ENCODE measurements at places on chromosomes 13 and 19.

DNA sequence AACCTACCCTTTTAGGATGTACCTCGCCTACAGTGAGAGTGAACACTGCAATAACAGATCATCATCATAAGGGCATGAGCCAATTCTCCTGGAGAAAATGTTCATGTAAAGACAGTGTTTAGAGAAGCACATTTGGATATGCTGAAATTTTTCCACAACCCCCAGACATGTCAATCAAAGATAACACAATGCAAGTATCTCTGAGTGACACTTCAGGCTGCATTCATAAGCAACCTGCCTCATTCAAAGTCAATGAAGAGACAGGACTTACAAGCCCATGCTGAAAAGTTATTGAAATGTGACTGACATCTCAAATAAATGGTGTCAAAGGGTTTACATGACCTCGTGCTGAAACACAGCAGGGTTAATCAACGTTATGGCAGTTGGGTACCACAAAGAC lies 102.0 kb downstream of the PCDH9 start:
- no peak for DNase-seq

DNA sequence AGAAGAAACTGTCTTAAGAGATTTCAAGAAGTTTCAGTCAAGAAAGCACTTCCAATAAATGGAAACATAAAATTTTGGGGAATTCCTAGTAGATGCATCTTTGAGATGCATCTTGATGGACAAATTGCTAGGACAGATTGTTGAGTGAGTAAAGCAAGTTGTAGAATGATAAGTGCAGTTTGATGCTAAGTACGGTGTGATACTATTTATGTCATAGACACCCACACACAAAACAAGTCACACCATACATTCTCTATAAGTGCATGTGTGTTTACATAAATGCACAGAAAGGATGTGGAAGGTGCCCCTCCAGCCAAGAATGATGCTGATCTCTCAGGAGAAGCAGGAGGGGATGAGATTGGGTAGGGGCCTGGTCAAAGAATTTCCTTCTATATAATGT lies 375.7 kb downstream of the FOXO1 start:
- DNase-seq: no peak

DNA sequence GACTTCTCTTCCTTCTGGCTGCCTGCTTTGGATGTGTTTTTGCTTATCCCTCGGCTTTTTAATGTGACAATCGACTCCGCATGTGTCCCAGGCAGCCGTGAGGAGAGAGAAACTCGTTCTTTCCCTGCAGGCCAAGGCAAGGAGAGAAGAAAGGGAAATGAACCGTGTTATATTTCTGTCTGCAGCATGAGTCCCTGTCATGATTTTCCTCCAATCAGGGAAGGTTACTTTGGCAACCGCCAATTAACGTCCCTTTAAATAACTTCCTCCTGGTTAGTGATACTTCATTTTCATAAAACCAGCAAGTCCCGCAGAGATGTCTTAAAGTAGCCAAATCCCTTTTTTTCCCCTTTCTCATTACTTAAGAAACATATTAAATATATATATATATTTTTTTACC lies 42.6 kb downstream of the RFC3 start:
- DNase-seq: no peak

DNA sequence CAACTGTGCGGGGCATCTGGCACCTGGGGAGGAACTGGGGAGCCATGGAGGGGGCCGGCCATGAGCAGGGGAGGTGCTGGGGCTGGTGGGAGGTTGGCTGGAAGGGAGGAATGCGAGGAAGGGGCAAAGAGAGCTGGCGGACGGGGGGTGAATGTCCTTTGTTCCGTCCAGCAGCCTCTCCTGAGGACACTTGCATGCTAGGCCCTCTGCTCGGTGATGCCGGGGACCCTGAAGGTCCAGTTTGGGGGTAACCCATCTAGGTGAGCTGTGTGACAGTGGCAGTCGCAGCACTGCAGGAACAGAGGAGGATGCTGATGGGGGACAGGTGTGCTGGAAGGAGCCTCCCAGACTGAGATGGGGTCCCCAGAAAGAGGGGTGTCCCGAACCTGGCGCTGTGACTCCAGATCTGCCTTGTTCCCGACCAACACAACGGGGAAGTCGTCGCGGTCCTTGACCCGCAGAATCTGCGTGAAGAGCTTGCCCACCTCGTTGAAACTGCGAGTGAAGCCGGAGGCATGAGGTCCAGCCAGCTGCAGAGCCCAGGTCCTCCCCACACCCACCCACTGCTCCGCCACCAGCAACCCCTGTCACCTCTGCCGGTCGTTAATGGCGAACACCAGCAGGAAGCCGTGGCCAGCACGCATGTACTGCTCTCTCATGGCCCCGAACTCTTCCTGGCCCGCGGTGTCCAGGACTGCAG lies 3.6 kb downstream of the RRAS start:
- DNase-seq: no peak

GRCh38 chr13:111415246-111415645 lies 94.8 kb downstream of the TEX29 start:
- DNase-seq: no peak

- DNase-seq: peak; percentile 77
Measured at GRCh38 chr19:11530432-11530831, 1.5 kb upstream of the ECSIT start.

DNA sequence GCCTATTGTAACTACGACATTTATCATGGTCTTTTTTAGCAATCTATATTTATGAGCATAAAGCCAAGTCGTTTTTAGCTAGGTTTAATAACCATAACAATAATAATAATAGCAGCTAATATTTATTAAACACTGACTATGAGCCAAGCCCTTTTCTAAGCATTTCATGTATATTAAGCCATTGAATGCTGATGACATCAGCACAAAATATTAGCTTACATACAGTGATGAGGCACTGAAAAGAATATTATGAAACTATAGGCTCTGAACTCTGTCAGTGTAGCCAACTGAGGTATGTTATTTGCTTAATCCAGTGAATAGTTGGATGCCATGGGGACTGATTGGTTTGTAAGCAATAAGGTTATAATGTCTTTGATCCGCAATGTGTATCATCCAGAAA lies 235.2 kb downstream of the NDFIP2 start:
- DNase-seq: no peak

GRCh38 chr13:32047088-32047487 lies 15.5 kb downstream of the FRY start:
- no peak for DNase-seq

- no peak for DNase-seq
Measured at GRCh38 chr13:64066711-64067110, 2651.1 kb upstream of the PCDH20 start.

DNA sequence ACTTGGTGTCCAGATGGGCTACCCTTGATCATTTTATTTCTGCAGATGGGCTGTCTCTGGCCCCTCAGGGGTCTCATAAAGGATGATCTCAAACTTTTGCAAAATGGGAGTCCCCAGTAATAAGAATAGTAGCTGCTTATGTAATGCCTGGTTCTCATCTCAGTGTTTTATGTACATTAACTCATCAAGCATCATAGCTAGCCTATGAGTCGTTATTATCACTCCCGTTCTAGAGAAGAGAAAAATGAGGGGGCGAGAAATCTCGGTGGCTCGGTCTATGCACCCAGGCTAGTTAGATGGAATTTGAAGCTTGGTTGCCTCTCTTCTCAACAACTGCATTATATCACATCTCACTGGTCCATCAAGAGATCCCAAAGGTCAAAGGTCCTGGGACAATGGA lies 3.4 kb downstream of the CACNG6 start:
- DNase-seq: no peak

Data from amygdala (tissue), 56 donors.